ENCODE measurements at places on chromosomes 2 and 18.
A peak's percentile ranks its signal among the peaks of the same experiment; 100 is the strongest.

GRCh38 chr18:32040936-32041335 lies 22.3 kb downstream of the RNF125 start:
- DNase-seq, result peak; percentile 54

- DNase-seq, result no peak
These were observed 79.8 kb downstream of the CIB4 start for GRCh38 chr2:26561376-26561775.

DNA sequence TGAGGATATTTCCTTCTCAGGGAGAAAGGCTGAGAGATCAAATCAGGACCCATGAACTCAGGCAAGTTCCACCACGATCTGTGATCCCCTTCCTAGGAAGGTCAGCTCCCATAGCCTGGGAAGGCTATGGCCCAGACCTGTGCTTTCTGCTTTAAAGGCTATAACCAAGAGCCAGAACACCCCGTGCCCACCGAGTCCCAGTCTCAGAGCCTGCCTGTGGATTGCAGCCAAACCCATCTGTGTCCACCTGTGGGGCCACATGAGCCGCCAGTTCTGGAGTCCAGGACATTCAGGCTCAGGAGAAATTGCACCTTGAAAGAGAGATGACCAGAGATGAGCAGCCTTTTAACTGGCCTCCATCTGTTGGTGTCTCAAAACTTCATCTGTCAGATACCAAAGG lies 46.9 kb downstream of the MAL start:
- DNase-seq, result no peak

GRCh38 chr2:152861349-152861942 lies 143.0 kb downstream of the ARL6IP6 start:
- DNase-seq, result peak; percentile 5

- no peak for DNase-seq
These were observed 27.3 kb downstream of the TIMM21 start for GRCh38 chr18:74175658-74176057.
